ENCODE measurements at places on chromosomes 11 and 22. TPM values are rescaled to one million over a fixed set of nuclear protein-coding genes. Genes with fewer than 3 reads are reported as not detected.

- DNase-seq = no peak
- H3K27ac ChIP-seq = no peak overlapping the region
- no peaks in the 10 kb centered on the region for H3K36me3 ChIP-seq
- H3K27me3 ChIP-seq = peaks cover 5% of the 10 kb centered on the region
- H3K4me3 ChIP-seq = no peak overlapping the region
- no peaks in the 10 kb centered on the region for H3K4me1 ChIP-seq
Measured at GRCh38 chr11:1224491-1225385, 1.9 kb downstream of the MUC5B start.

- H3K36me3 ChIP-seq = no peaks in the 10 kb centered on the region
- H3K4me1 ChIP-seq = no peaks in the 10 kb centered on the region
- no peak overlapping the region for H3K27ac ChIP-seq
- DNase-seq = no peak
Measured at GRCh38 chr11:91104237-91104636, 881.4 kb upstream of the CHORDC1 start.

GLYATL2 gene
- total RNA-seq = not detected

SYT13 gene
- not detected for total RNA-seq

GGA1 gene
- 60.9 TPM for total RNA-seq
